ENCODE measurements at places on chromosomes 3 and 15.
A peak's percentile ranks its signal among the peaks of the same experiment; 100 is the strongest.

DNA sequence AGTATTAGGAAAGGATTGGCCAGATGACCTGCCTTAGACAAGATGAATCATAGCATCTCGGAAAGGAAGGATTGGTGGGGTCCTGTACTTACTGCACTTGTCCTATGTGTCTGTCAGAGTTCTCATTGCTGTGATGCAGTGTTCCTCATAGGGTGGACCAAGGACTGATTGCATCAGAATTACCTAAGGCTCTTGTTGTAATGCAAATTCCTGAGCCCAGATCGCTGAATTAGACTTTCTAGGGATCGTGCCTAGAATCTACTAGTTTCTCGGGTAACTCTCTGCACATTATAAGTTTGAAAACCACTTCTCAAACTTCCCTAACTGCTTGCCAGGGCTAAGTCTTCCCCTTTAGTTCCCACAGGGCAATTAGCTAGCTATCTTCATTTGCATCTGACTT is 74.9 kb upstream of the SKOR1 start:
- DNase-seq, result no peak

GRCh38 chr3:144409319-144409718 is 437.7 kb downstream of the DIPK2A start:
- DNase-seq, result no peak

DNA sequence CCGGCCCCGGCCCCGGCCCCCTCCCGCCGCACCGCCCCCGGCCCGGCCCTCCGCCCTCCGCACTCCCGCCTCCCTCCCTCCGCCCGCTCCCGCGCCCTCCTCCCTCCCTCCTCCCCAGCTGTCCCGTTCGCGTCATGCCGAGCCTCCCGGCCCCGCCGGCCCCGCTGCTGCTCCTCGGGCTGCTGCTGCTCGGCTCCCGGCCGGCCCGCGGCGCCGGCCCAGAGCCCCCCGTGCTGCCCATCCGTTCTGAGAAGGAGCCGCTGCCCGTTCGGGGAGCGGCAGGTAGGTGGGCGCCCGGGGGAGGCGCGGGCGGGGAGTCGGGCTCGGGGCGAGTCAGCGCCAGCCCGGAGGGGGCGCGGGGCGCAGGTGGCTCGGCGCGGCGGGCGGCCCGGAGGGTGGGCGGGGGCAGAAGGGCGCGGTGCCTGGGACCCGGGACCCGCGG is 352 bp downstream of the CHRD start:
- DNase-seq, result no peak

- no peak for DNase-seq
Observed at GRCh38 chr3:158508481-158508880, 62.5 kb upstream of the MLF1 start.

DNA sequence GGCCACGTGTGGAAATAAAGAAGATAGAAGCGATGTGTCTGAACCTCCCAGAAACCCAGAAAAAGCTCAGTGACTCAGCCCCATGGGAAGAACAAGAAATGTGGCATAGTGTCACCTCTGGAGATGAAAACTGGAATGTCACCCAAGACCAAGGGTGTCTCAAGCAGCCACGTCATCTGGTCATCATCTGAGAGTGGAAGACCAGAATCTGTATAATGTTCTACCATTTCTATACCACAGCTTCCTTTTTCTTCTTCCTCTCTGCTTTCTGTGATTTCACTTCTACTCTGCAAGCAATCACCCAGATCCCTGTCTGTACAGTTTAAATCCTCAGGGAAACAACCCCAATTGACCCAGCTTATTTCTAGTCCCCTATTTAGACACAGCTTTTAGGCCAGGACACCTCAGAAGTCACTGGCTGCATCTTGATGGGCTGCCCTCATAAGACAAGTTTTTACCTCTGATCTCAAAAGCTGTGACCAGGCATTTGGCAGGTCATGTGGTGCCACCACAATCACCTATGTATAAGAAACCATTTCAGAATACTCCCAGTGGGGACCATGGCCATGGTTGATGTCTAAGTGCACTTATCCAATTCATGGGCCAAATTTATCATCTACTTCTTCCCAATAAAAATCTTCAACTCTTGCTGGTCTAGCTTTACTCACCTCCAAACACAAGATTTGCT is 278.5 kb upstream of the UMPS start:
- no peak for DNase-seq

DNA sequence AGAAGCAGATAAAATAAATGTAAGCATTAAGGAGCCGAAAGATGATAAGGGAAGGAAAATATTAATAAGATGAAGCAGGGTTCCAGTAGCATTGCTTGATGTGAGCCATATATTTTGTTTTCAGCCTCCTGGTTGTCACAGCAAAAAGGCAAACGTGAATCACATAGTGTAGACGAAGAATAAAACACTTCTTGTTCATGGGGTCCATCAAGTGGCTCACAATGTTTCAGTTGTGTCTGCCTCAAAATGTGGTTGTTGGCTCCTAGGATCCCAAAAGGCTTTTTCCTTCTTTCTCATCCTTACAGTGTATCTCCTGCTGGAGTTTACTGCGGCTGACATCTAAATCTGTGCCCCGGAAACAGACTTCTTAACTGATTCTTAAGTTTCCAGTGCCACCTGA is 195.1 kb downstream of the GHSR start:
- no peak for DNase-seq

- DNase-seq, result no peak
Observed at GRCh38 chr3:40073310-40074007, 236.0 kb upstream of the EIF1B start.

DNA sequence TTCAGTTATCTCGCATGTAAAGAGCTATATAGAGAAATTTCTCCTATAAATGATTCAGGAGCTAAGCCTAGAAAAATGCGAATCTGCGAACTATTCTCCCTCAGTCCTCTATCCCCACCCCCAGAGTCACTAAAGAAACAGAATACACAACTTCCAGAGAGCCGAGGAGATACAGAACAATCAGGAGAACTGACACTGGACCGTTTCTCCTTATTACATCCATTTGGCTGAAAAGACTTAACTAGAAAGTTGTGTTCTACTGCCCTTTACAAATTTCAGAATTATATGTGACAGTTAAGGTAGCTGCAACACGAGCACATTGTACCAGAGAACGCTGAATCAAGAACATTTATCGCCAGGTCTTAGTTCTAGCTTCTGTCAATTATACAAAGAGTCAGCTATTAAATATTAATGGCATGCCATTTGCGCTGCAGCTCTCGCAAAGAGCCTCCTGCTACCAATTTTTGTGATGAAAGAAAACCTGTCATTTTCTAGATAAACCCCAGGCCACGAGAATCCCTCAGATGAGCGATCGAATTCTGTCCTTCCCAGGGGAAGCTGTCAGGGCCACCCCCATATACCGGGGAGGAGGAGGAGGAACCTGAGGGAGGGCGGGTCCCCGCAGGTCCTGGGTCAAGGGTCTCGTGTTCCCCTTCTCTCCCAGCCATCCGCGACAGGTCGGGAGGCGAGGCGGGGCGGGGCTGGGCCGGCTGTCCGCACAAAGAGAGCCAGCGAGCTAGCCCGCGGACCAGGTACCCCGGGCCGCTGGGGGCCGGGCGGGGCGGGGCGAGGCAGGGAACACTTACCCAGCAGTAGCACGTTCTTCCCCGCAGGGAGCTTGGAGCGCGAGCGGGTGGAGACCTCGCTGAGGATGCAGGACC is 878 bp downstream of the DYNC1LI1 start:
- DNase-seq, result peak; percentile 21

DNA sequence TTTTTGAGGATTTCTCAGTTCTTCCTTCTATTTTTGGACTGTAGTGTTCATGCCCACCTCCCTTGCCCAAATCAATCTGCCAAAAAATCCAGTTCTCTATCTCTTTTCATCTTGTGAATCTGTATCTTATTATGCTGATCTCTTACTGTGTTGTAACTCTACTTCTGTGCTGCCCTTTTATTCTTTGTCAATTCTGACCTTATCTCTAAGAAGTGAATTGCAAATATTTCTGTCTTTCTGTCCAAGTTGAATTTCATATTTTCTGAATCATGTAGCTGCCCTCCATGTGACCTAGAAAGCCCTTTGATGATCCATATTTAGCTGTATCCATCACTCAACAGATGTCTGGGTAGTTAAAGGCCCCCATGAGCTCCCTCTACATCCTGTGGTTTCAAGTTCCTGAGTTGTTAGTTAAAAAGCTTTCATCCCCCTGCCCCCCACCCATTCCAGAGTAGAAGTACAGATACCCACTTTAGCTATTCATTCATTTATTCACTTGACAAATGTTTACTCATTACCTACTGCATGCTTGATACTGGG is 33.6 kb upstream of the ETV5 start:
- no peak for DNase-seq

GRCh38 chr3:57949344-57949743 is 58.9 kb upstream of the FLNB start:
- no peak for DNase-seq

- DNase-seq, result no peak
Observed at GRCh38 chr3:146268535-146269219, 17.8 kb upstream of the PLSCR4 start.

- no peak for DNase-seq
Observed at GRCh38 chr3:169034401-169034800, 629.1 kb downstream of the MECOM start.

DNA sequence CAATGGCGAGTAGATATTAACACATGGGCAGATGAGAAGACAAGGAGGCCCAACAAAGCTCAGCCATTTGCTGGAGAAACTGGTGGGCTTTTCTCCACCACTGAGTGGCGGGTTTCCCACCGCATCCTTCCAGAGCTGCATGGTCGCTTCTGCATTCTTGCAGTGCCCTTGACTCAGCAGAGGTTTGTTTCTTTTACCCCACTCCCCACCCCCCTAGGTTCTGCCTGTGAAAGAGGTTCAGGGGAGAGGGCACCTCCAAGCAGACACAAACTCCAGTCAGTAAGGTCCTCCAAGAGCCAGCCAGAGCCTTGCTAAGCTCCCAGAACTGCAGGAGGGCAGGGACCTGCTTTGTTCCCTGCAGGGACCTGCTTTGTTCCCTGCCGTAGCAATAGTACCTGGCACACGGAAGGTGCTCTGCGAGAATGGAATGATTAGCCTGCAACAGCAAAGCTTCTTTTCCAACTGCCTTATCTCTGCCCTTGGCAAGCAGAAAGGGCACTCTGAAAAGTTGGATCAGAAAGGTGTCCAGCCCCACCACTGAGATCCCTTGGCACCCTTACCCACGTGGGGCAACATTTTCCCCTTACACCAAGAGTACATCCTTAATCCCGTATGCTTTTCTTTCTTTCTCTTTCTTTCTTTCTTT is 1.4 kb downstream of the PAQR5 start:
- DNase-seq, result no peak

- no peak for DNase-seq
Observed at GRCh38 chr3:55190331-55190730, 262.5 kb upstream of the LRTM1 start.

- no peak for DNase-seq
Observed at GRCh38 chr15:79400650-79401049, 31.5 kb upstream of the MINAR1 start.

All from CD4-positive, alpha-beta T cell treated with Interleukin-4 for 4 hours (primary cell).